ENCODE measurements at places on chromosomes 7 and 10.

GRCh38 chr7:37531225-37531624, 82.6 kb upstream of the ELMO1 start:
- DNase-seq: no peak

- peak; percentile 5 for DNase-seq
Measured at GRCh38 chr7:93551063-93551895, 23.2 kb downstream of the CALCR start.

DNA sequence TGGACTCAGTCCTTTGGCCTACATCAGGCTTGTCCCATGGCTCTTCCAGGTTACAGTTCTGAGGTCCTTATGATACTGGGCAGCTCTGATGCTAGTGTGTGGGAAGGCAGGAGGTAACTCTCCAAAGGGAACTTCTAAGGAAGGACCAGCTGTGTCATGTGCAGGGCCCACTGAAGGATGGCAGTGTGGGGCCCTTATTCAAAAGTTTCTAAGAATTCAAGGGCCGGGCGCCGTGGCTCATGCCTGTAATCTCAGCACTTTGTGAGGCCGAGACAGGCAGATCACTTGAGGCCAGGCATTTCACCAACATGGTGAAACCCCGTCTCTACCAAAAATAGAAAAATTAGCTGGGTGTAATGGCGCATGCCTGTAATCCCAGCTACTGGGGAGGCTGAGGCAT, 254.2 kb upstream of the HABP2 start:
- no peak for DNase-seq

- no peak for DNase-seq
Measured at GRCh38 chr10:110340816-110341215, 36.1 kb upstream of the SMNDC1 start.

DNA sequence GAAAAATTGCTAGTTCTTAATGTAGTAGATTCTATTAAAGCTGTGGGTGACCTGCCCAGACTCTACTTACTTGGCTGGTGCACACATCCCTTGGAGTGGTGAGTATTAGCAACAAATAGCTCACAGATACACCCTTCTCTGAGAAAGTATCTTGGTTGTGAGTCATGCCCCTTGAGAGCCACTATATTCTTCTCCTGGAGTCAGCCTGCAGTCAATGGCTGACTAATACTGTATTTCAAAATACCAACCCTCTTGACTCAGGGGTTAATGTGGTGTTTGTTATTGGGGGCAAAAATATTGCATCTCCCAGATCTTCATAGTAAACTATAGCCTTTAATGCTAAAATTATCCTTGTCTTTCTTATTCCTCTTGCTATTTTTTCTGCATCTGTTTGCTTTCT, 354.9 kb downstream of the BMPER start:
- DNase-seq: no peak

GRCh38 chr10:83448013-83448412, 691.3 kb upstream of the GHITM start:
- no peak for DNase-seq

DNA sequence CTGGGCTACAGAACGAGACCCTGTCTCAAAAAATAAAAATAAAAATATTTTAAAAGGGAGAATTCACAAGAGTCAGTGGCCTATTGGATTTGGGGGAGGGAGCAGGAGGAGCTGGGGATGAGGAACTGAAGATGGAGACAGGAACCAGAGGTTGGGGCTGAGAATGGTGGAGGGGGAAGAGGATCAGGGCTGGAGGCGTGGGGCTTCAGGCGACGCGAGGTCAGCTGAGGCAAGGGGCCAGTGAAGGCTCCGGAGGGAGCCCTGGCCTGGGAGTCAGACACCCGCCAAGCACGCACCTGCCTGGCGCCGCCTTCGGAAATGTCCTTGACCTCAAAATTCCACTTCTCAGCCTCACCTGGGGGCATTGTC, 671 bp upstream of the CLEC2L start:
- no peak for DNase-seq

GRCh38 chr7:81025360-81025759, 106.5 kb upstream of the SEMA3C start:
- DNase-seq: no peak

- no peak for DNase-seq
Measured at GRCh38 chr10:130497056-130498010, 361.1 kb downstream of the GLRX3 start.

DNA sequence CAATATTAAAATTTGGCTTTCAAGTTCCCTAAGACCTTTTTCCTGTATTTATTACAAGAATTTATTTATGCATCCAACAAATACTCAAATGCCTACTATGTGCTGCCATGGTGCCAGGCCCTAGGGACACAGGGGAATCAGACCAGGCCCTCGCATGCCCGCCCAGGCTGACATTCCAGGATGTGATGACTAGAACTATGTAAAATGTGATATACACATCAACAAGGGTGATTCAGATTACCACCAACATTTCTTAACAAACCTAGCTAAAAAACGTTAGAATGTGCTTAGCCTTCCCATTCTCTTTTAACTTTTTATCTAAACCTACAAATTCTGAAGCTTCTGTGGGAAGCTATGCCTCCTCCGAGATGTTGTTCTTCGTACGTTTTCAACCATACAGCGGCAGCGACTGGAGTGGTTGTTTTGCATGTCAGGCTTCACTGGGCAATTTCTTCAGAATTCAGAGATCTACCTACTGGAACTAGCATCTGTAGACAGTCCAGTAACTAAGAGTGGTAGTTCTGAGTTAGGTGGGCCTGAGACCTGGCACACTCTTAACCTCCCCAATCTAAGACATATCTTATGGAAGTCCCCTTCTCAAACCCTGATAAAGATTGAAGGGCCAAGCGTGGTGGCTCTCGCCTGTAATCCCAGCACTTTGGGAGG, 22.1 kb downstream of the GNA12 start:
- no peak for DNase-seq

- no peak for DNase-seq
Measured at GRCh38 chr7:88480271-88480670, 173.6 kb upstream of the STEAP4 start.

- DNase-seq: no peak
Measured at GRCh38 chr10:1380088-1380671, 324.0 kb downstream of the WDR37 start.

GRCh38 chr10:60456053-60456452, 66.4 kb upstream of the ANK3 start:
- no peak for DNase-seq

- DNase-seq: no peak
Measured at GRCh38 chr10:122145113-122145512, 126.0 kb upstream of the BTBD16 start.

- no peak for DNase-seq
Measured at GRCh38 chr7:130367088-130367755, 13.1 kb upstream of the CPA1 start.

DNA sequence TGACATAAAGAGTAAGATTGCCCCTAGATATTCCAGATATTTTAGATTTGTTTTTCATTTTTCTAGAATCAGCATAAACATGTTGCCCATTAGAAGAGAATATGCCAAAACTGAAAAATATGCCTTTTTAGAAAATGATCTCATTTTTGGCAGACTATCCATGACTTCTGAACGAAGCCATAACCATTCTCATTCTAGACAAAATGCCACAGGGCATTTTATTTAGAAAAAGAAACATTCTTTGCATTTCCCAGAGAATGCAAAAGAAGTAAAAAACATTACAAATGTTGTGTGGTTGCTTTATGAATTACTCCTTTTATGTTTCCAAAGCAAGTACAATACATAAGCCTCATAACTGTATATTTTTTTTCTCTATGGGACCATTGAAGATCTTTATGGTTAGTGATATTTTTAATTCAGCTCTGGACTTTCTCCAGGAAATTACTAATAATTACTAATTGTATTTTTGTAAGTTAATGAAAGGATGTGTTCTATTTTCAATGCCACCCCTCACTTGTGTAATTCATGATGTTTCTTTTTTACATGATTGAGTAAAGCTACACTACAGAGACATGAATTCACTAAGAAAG, 109.6 kb upstream of the SEM1 start:
- no peak for DNase-seq

DNA sequence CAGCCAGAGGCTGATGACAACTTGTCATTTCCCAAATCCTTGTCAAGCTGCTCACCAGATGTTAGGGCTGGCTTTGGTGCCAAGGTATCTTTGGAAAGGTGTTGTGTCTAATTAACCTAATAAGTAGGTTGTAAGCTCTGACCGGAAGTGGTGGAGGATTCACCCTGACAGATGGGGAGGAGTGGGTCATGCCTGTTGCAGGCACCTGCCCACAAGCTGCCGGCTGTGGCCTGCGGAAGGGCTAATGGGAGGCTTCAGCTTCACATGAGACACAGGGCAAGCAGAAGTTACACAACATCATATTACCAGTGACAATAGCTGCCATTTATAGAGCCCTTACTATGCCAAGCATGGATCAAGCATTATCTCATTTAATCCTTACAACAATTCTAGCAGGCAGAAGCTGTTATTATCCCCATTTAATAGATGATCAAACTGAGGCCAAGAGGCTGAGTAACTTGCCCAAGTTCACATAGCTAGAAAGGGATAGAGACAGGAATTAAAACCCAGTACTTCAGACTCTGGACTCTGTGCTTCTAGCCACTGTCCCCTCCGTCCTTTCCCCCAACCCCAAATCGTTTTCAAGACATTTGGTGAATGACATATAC, 63.1 kb upstream of the DUSP5 start:
- no peak for DNase-seq

- DNase-seq: no peak
Measured at GRCh38 chr7:47342296-47343060, 239.4 kb downstream of the TNS3 start.

All from retina (tissue), 1 donor.